Foreskin keratinocyte (primary cell): ENCODE measurements at places on chromosomes 13 and 19. TPM values are rescaled to one million over a fixed set of nuclear protein-coding genes. Genes with fewer than 3 reads are reported as not detected.

INSR gene
- polyA plus RNA-seq, result 0.45 and 0.55 TPM in 2 replicates

TMIGD2 gene
- not detected in 2 replicates for polyA plus RNA-seq

SCN1B gene
- polyA plus RNA-seq, result 0.25 and 0.43 TPM in 2 replicates

PROSER1 gene
- polyA plus RNA-seq, result 12.0 and 12.3 TPM in 2 replicates

TTYH1 gene
- polyA plus RNA-seq, result not detected in 2 replicates

KLK13 gene
- 0.12 and 0.36 TPM in 2 replicates for polyA plus RNA-seq

TNFSF9 gene
- polyA plus RNA-seq, result 27.7 and 35.4 TPM in 2 replicates
